Hematopoietic multipotent progenitor cell treated with erythropoietin and hydrocortisone succinate and interleukin-3 and kit ligand, for 15 days (in vitro differentiated cells): ENCODE measurements at places on chromosomes 4 and X.

- DNase-seq = no peak
Measured at GRCh38 chr4:6767386-6767747, 15.2 kb upstream of the KIAA0232 start.

DNA sequence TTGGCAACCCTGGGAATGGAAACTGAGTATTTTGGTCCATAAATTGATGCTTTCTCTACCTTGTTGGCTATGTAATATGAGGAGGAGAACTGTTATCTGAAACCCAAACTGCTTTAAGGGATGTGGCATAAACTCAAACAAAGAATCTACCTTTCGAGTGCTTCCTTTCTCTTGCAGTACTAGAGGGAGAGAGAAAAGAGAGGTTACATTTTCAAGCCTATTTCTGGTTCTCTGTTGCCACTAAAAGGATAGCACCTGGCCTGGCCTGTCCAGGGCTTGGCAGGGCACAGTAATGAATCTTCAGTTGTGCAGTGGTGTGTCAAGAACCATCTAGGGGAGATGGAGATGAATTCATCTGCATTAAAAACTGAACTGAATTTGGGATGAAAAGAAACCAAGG lies 308.6 kb downstream of the PTTG2 start:
- DNase-seq = no peak

- DNase-seq = peak; percentile 47
Measured at GRCh38 chrX:13721819-13722519, 12.5 kb downstream of the TRAPPC2 start.

DNA sequence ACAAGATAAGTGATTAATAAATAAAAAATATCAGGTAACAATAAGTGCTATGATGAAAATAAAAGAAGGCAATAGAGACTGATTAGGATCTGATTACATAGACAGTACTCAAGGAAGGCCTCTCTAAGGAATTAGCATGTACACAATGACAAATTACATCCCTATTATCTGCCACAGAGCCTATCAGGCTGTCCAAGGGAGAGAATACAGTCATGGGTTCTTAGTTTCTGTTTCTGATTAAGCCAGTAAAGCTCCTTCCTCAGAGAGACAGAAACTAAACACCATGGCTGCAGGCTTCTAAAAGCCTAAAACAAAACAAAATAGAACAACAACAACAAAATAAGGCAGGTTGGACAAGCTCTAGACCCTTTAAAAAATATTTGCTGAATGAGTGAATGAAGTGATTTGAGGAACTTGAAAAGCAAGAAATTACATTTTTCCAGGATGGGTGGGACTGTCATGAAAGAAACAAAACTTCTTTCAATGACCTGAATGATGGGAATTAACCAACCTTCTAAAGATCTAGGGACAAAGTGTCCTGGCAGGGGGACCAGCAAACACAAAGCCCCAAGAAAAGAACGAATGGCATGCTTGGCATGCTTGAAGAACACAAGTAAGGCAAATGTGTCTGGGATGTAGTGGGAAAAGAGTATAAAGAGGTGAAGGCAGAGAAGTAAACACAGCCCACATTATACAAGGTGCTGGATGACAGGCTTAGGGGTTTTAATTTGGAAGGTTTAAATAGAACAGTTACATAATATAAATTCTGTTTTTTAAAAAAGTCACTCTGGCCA lies 44.1 kb downstream of the NAA11 start:
- DNase-seq = no peak

DNA sequence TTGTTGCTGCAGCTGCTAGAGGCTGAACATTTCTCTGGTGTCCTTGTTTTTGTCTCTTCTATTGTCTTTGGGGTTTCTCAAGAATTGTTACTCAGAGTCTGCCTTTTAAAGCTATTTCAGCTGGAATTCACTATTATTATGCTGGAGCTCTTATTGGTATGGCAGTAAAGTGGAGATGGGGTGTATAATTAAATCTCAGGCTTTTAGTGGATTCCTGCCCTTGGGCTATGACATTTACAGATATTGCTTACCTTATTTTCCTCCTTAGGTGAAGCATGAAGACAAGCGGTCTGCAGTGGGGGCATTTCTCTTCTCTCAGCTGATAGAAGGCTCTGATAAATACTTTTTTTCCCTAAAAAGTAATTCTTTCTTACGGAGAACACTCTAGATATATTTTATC lies 1656.6 kb upstream of the IGFBP7 start:
- DNase-seq = no peak

GRCh38 chr4:110620691-110621327 lies 2.1 kb downstream of the PITX2 start:
- DNase-seq = no peak

DNA sequence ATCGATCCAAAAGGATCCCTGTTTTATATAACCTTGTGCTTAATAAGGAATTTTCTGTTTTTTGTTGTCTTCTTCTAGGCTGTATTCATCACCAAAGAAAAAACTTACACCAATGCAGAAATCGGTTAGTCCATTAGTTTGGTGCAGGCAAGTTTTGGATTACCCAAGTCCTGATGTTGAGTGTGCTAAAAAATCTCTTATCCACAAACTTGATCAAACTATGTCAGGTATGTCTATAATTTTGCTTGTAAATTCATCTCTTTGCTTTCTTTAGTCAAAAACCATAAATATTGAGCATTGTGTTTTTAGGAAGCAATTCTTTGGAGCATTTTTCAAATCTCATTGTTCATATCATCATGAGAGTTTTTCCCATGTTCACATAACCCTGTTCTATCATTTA lies 28.4 kb downstream of the SLAIN2 start:
- no peak for DNase-seq

- DNase-seq = no peak
Measured at GRCh38 chr4:171891038-171891437, 77.8 kb downstream of the GALNTL6 start.
